CD4-positive, alpha-beta T cell treated with Interleukin-6 at 100 ng/mL for 8 hours (primary cell): ENCODE measurements at places on chromosomes 1 and 21.
A peak's percentile ranks its signal among the peaks of the same experiment; 100 is the strongest.

DNA sequence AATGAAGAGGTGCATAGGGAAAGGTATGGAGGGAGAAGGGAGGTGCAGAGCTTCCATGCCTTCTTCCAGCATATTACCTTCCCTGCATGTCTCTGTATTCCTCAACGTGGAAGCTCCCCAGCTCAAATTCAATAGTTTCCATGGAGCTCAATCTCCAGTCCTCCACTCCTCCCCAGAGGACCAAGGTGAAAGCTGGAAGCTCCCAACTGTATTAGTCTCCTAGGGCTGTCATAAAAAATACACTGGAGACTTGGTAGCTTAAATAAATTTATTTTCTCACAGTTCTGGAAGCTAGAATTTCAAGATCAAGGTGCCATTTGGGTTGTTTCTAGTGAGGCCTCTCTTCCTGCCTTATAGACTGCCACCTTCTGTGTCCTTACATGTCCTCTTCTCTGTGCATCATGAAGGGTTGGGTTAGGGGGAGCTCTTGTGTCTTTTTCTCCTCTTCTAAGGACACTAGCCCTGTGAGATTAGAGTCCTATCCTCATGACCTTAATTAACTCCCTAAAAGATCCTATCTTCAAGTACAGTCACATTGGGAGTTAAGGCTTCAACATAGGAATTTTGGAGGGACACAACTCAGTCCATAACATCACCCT, 21.9 kb upstream of the RABGGTB start:
- DNase-seq = no peak

- DNase-seq = peak; percentile 65
Measured at GRCh38 chr21:36260030-36260787, 59.8 kb upstream of the MORC3 start.

GRCh38 chr21:44854664-44855446, 18.6 kb downstream of the PTTG1IP start:
- no peak for DNase-seq

DNA sequence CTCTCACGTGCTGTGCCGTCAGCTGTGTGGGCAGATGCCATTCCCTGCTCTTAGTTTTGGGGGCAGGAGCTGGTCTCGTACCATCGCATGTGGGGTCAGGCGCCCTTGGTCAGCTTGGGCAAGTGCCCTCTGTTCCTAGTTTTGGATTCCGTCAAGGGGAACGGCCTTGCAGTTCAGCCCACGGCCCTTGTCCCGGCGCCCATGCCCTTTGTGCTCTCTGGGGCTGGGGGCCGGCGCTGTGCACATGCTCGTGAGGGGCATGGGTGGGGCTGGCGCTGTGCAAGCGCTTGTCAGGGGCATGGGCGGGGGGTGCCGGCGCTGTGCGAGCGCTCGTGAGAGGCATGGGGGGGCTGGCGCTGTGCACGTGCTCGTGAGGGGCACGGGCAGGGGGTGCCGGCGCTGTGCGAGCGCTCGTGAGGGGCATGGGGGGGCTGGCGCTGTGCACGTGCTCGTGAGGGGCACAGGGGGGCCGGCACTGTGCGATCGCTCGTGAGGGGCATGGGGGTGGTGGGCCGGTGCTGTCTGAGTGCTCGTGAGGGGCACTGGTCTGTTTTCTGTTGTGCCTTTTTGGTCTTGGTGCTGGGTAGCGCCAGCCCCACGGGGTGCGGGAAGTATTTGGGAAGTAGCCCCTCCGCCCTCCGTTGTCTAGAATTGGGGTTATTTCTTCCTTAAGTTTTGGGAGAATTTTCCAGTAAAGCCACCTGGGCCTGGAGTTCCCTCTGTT, 29.5 kb upstream of the DIP2A start:
- no peak for DNase-seq

- DNase-seq = no peak
Measured at GRCh38 chr1:174401075-174401474, 46.7 kb upstream of the GPR52 start.

- DNase-seq = no peak
Measured at GRCh38 chr1:55156093-55156492, 59.1 kb downstream of the USP24 start.

- DNase-seq = no peak
Measured at GRCh38 chr1:81030441-81030840, 770.3 kb upstream of the ADGRL2 start.

DNA sequence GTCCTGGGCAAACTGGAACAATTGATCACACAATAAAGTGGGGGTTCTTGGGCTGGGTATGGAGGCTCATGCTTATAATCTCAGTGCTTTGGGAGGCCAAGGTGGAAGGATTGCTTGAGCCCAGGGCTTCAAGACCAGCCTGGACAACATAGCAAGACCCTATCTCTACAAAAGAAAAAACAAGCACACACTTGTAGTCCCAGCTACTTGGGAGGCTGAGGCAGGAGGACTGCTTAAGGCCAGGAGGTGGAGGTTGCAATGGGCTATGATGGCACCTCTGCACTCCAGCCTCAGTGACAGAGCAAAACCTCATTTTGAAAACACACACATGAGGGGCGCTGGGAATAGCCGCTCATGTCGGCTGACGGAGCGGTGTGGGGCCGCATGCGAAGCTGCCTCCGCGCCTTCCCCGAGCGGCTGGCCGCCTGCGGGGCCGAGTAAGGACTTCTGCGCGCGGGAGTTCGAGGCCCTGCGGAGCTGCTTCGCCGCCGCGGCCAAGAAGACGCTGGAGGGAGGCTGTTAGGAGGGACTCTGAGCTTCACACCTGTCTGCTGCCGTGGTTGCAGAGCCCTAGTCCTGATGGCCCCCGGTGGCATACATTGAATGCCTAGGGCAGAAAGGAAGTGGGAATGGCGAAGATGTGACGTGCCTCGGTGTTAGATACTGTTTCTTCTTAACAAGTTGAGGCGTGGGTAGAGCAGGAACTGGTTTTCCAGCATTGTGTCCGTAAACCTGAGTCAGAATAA, 59.5 kb downstream of the ACBD3 start:
- DNase-seq = no peak

DNA sequence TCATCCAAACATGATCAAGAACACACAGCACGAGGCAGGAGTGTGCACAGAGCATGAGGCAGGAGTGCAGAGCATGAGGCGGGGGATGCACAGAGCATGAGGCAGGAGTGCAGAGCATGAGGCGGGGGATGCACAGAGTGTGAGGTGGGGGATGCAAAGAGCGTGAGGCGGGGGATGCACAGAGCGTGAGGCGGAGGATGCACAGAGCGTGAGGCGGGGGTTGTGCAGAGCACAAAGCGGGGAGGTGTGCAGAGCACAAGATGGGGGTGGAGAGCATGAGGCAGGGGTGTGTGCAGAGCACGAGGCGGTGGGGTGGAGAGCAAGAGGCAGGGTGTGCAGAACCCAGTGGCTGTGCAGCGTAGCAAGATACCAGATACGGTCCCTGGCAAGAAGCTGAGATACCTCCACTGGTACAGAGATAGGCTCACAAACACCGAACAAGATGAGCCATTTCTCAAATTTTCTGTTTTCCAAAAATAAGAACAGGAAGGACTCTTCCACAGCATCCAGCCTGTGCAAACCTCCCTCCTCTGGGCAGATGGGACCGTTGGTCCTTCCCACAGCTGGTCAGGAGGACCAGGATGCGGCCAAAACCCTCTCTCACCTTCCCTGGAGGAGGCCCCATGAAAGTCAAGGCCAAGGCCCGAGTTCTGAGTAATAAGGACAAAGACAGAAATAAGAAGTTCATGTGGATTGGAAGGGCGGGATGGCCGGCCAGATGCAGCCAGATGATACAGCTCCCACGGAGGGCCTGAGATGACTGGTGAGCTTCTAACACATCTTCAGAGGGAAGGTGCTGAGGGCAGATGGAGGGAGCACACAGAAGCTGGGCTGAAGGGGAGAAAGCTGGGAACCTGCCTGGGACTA, 12.0 kb downstream of the SPATC1L start:
- no peak for DNase-seq

GRCh38 chr1:199700551-199700950, 327.0 kb upstream of the NR5A2 start:
- DNase-seq = no peak

GRCh38 chr1:21626921-21627339, 42.2 kb downstream of the RAP1GAP start:
- DNase-seq = no peak

GRCh38 chr1:95206514-95206913, 27.5 kb upstream of the RWDD3 start:
- DNase-seq = no peak

GRCh38 chr1:44827197-44828002, 15.7 kb downstream of the PTCH2 start:
- no peak for DNase-seq

DNA sequence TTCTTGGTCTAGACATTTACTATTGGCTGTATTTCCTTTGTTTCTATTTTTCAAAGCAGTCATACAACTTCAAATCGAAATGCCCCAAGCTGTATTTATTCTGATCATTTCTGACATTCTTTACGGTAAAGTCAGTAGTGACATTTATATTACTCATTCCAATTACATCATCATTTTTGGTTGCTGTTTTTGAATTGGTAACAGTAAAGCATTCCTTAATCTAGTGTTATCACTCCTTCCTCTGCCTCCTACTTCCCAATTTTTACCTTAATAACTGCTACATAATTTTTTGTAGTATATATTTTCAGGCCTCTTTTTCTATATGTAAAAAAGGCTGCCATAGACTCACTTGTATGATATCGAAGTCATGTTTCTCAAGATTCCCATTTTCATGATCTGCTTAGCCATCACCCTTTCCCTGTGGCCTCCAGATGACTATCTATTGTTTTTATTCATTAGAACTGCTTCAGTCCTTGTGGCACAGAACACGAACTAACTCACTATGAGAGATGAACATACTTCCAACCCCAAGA, 167.2 kb downstream of the RUNX1 start:
- DNase-seq = no peak

DNA sequence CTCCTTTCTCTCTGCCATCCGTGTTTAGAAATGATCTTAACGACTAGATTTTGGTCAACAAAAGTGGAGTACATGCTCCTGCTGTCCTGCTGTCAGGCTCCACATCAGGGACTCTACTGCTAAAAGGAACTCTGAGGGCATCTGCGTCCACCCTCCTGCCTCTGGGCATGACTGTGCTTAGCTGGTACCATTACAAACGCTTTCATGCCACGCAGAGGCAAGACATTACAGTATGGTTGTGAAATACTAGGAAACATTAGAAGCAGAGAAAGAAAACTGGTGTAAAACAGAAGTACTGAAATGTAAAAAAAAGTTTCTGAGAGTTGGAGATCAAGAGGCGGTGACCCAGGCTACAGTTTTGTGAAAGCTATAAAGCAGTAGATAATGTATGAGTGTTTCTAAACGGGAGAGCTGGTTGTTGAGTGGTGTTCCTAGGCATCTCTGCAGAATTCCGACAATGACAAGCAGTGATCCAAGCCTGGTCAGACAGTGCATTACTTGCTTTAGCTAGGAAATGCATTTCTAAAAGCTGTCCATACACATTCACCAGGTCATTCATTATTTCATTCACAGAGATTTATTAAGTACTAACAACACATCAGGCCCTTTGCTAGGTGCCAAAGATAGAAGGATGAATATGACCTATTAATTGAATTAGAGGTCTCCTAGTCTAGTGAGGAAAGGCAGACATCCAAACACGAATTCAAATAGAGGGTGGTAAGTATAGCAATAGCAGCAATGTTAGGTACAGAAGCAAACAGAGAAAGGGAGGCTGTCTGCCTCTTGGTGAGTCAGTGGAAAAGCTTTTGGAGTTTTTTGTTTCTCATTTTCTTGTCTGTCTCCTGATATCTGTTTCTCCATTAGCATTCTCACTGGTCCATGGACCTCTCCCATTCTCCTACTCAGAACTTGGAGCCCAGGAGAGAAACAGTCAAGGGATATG, 401.9 kb downstream of the LMO4 start:
- no peak for DNase-seq

- no peak for DNase-seq
Measured at GRCh38 chr1:99590578-99591209, 55.2 kb upstream of the PALMD start.

DNA sequence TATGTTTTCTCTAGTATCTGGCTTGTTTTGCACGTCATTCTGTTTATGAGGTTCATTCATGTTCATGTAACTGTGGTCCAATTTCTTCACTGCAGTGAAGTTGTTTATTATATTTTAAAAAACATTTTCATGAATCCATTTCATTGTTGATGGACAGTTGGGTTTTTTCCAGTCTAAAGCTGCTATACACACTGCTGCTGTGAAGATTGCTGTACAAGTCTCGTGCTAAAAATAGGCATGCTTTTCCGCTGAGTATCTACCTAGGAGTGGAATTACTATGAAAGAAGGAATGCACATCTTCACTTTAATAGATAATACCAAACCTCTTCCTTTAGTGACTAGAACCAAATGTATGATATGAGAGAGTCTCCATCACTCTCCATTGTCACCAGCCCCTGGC, 49.0 kb upstream of the ETS2 start:
- no peak for DNase-seq

GRCh38 chr21:14687268-14687625, 141.1 kb upstream of the SAMSN1 start:
- no peak for DNase-seq

GRCh38 chr1:208524925-208525324, 280.7 kb upstream of the PLXNA2 start:
- DNase-seq = no peak

DNA sequence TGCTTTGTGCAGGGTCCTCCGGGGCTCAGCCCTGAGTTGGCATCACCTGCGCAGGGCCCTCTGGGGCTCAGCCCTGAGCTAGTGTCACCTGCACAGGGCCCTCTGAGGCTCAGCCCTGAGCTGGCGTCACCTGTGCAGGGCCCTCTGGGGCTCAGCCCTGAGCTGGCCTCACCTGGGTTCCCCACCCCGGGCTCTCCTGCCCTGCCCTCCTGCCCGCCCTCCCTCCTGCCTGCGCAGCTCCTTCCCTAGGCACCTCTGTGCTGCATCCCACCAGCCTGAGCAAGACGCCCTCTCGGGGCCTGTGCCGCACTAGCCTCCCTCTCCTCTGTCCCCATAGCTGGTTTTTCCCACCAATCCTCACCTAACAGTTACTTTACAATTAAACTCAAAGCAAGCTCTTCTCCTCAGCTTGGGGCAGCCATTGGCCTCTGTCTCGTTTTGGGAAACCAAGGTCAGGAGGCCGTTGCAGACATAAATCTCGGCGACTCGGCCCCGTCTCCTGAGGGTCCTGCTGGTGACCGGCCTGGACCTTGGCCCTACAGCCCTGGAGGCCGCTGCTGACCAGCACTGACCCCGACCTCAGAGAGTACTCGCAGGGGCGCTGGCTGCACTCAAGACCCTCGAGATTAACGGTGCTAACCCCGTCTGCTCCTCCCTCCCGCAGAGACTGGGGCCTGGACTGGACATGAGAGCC, 22.7 kb downstream of the COL6A1 start:
- no peak for DNase-seq

- DNase-seq = no peak
Measured at GRCh38 chr1:222071387-222071786, 329.5 kb upstream of the DUSP10 start.

DNA sequence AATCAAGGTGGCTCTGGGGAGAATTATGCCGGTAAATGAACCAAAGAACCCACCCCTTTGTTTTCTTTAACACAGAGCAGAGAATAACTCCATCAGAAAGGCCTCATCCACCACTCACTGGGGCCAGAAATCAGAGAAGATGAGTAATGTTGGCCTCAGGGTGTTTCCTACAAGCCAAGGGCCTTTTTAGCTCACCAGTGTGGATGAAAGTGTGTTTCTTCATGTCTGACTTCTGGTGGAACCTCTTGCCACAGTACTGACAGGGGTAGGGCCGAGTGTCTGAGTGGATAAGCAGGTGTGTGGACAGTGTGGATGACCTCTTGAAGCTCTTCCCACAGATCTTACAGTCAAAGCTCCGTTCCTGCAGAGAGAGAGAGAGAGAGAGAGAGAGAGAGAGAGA, 8.3 kb downstream of the GFI1 start:
- DNase-seq = no peak

- DNase-seq = no peak
Measured at GRCh38 chr1:205328476-205328875, 6.9 kb upstream of the NUAK2 start.
